CD8-positive, alpha-beta memory T cell (primary cell): ENCODE measurements at places on chromosomes 6 and 20. TPM values are rescaled to one million over a fixed set of nuclear protein-coding genes. Genes with fewer than 3 reads are reported as not detected.

DNA sequence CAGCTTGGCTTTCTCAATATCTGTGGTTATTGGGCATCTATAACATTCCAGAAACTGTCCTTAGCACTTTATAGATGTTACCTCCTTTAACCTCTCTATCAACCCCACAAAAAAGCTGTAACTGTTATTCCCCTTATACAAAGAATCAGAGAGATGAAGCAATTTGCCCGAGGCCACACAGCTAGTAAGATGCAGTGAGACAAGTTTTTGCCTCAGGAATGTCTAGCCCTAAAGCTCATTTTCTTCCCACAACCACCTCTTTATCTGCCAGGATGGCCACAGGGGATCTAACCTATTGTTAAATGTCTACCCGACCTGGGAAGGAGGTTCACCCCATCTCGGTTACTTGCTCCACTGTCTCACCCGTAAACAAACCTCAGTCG lies 31.9 kb upstream of the TCP11 start:
- H3K27ac ChIP-seq: no peak overlapping the region
- H3K27me3 ChIP-seq: no peaks in the 10 kb centered on the region
- H3K4me3 ChIP-seq: no peak overlapping the region
- H3K4me1 ChIP-seq: no peaks in the 10 kb centered on the region

DNA sequence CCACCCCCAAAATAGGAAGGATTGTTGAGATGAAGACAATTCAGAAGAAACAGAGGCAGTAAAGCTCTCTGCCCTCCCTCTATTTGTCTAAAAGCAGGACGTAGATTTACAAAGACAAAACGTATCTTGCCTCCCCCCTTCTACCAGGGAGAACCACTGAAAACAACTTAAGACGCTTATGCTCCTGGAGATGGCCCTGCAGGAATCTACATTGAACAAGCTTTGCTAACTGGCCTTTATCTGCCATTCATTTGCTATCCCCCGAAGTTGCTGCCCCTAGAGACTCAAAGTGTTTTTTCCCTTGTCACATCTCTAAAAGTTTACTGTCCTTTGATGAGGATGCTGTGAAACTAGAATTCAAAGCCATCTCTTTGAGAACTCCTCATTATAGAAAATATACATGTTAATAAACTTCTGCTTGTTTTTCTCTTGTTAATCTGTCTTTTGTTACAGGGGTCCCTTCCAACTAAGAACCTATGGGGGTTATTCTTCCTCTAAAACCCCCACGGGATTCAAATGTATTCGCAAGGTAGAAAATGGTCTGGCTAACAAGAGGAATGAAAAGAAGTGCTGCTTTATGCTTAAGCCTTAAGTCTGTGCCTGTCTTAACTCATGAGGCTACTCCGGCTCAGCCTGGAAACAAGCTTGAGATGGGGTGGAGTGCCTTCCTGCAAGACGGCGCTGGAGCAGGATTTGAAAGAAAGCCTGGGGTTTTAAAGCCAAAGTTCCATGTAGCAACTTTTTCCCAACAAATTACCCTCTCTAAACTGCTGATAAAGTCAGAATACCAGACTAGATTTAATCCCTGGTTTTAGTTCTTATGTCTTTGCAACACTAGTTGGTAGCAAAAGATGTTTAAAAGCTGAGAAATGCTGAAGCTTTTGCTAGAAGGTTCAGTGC lies 88.0 kb downstream of the CLIC5 start:
- no peaks in the 10 kb centered on the region for H3K36me3 ChIP-seq
- no peaks in the 10 kb centered on the region for H3K4me1 ChIP-seq
- DNase-seq: no peak
- no peak overlapping the region for H3K4me3 ChIP-seq
- no peak overlapping the region for H3K27ac ChIP-seq
- H3K27me3 ChIP-seq: no peaks in the 10 kb centered on the region

Gene C4A
- total RNA-seq: 3.3 TPM

- H3K36me3 ChIP-seq: no peaks in the 10 kb centered on the region
- H3K4me3 ChIP-seq: no peak overlapping the region
- DNase-seq: no peak
- H3K27me3 ChIP-seq: no peaks in the 10 kb centered on the region
These were observed 71.4 kb upstream of the TCF21 start for GRCh38 chr6:133817460-133818047.

Gene ELOVL4
- 1.8 TPM for total RNA-seq

DNA sequence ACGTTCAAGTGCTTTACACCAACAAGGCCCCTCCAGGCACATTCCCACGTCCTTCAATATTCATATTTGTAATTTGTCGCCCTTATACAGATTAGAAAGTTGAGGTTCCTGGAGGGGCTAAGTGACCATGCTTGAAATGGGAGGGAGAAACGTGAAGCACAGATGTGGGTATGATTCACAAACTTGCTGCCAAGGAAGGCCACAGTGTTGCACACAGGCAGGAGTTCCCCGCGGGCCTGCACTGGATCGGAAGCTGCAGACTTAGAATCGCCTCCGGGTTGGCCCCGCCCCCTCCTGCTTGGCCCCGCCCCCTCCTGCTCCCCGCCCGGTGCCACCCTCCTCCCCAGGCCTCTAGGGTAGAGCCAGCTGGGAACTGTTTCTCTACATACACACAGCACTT lies 58.2 kb upstream of the QKI start:
- no peak for DNase-seq
- no peak overlapping the region for H3K27ac ChIP-seq
- H3K27me3 ChIP-seq: no peaks in the 10 kb centered on the region
- no peaks in the 10 kb centered on the region for H3K36me3 ChIP-seq
- H3K4me3 ChIP-seq: no peak overlapping the region

Gene MCCD1
- total RNA-seq: not detected

DNA sequence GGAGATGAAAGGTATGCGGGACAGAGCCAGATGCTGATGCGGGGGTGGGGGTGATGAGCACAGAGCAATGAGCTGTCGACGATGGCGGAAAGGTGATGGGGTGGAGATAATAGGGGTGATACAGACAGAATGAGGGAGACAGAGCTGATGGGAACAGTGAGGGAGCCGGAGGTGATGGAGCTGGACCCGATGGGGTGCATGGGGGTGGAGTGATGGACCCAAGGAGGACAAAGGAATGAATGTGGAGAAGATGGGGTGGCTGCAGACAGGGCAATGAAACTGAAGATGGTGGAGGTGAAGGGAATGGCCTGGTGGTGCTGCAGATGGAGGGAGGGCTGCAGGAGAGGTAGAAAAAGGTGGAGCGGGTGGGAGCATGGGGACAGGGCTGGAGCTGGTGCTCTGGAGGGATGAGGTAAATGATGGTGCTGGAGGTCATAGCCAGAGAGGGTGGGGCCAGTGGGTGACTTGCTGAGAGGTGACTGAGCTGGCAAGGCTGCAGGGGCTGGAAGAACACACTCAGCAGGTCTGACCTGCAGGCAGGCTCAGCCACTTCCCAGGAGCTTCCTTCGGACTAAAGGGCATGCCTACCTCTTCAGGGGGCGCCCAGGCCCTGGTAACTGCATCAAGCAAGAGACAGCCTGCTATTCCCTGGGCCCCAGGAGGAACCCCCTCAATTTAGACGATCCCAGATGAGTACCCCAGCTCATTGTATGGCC lies 6.0 kb upstream of the FOXS1 start:
- H3K27me3 ChIP-seq: peaks cover 14% of the 10 kb centered on the region
- DNase-seq: no peak
- H3K36me3 ChIP-seq: no peaks in the 10 kb centered on the region
- no peak overlapping the region for H3K4me3 ChIP-seq

GRCh38 chr6:37077191-37077904 lies 71.9 kb downstream of the FGD2 start:
- H3K4me3 ChIP-seq: no peak overlapping the region
- H3K36me3 ChIP-seq: no peaks in the 10 kb centered on the region
- H3K27ac ChIP-seq: no peak overlapping the region
- no peak for DNase-seq
- H3K4me1 ChIP-seq: peaks cover 7% of the 10 kb centered on the region

Gene SLC12A5
- total RNA-seq: not detected
